ENCODE measurements at places on chromosomes 7 and 10.

- no peak for DNase-seq
Observed at GRCh38 chr7:140909476-140910161, 15.1 kb downstream of the BRAF start.

- DNase-seq: no peak
Observed at GRCh38 chr7:127799535-127800305, 147.7 kb downstream of the SND1 start.

- DNase-seq: no peak
Observed at GRCh38 chr7:43656997-43657396, 72.3 kb downstream of the COA1 start.

- no peak for DNase-seq
Observed at GRCh38 chr10:35353395-35353794, 17.1 kb downstream of the CCNY start.

DNA sequence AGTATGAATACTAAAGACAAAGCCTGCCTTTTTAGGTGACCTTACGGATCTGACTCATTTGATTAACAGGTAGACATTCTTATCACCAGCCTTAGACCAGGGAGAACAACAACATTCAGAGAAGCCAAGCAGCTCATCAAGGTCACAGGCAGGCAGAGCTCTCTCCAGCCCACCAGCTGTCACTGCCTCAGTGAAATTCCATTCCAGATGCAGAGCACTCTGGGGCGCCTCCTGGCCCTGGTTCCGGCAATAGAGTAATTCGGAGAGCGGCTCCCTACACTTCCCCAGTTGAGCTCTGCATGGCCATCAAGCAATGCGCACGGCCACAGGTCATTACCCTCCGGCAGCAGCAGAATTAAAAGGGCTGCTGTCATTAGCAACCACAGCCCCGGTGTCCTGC, 164.7 kb downstream of the TCERG1L start:
- no peak for DNase-seq

GRCh38 chr7:139490130-139490529, 6.7 kb upstream of the KLRG2 start:
- no peak for DNase-seq

GRCh38 chr7:47376991-47377616, 204.8 kb downstream of the TNS3 start:
- DNase-seq: no peak

DNA sequence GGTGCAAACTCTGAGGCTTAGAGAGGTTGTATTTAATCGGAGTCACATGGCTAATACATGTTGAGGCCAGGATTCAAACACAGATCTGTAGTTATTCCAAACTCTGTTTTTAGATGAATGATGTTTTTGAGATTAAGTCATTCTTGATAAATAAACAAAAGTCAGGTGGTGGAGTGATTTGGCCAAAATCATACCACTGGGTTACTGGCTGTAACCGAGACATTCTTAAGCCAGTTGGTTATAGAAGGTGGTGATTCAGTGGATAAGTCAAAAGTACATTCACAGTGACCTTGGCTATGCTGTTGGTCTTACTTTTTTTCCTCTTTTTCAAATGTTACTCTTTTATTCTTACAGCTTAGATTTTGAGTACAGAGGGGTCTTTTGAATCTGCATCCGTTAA, 361.4 kb downstream of the KIF20B start:
- DNase-seq: no peak

GRCh38 chr7:130096243-130096827, 26.0 kb downstream of the KLHDC10 start:
- no peak for DNase-seq

DNA sequence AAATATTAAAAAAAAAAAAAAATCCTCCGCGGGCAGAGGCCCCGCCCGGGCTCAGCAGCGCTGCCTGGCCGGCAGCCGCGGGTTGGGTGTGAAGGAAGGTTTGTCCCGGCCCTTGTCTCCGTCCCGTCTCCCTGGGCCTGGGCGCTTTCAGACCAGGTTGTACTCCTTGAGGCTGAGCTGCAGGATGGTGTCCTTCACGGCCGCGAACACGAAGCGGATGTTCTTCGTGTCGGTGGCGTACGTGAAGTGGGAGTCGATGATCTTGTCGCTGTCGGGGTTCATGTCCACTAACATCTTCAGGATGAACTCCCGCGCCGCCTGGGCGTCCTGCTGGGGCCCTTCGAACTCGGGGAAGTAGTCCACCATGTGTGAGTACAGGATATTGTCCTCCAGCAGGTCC, 123.7 kb upstream of the KCTD7 start:
- DNase-seq: no peak

GRCh38 chr10:2994221-2994961, 73.0 kb upstream of the PFKP start:
- no peak for DNase-seq

DNA sequence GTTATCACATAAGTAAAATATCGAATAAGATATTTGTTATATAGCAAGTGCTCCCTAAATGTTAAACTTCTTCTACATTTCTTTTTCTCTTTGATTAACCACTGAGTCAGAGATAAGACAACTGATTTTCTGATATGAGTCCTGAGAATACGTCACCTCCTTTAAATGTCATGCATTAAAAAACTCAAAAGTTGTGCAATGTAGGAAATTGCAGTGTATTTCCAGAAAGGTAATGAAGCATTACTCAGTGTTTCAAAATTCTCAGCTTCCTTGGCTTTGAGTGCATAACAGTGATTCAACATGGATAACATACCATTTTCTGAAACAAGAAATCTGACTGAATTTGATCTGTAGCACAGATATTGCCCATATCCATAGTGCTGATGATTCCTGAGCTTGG, 155.8 kb downstream of the BMPER start:
- DNase-seq: no peak

GRCh38 chr10:125300937-125301336, 140.6 kb upstream of the CTBP2 start:
- no peak for DNase-seq

DNA sequence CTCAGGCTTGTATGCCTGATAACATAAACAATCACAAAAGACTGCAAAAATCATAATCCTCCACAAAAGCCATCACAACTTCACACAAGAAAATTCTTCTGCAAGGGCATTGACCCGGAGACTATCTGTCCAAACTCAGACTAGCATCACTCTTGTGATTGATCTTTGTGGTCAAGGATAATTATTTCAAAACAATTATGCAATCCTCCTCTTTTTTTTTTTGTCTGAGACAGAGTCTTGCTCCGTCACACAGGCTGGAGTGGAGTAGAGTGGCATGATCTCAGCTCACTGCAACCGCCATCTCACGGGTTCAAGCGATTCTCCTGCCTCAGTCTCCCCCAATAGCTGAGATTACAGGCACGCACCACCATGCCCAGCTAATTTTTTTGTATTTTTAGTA, 22.2 kb downstream of the CDNF start:
- DNase-seq: no peak

DNA sequence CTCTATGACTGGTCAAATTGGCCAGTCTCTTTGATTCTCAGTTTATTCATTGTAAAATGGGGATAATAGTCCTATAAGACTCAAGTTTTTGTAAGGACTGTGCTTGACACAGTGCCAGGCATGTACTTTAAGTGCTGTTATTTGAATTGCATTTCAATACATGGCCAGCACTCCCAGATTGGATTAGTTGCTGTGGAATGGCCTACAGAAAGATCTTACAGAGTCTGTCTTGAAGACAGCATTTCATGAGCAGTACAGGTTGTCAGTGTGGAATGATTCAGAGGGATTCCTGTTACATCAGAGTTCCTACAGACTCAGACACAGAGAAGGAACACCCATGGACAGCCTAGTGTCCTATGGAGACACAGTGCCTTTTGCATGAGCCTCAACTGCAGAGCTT, 238.1 kb upstream of the BMPER start:
- DNase-seq: no peak

- DNase-seq: no peak
Observed at GRCh38 chr10:62284221-62284620, 15.6 kb upstream of the RTKN2 start.

- no peak for DNase-seq
Observed at GRCh38 chr7:21939136-21939857, 6.4 kb downstream of the CDCA7L start.

DNA sequence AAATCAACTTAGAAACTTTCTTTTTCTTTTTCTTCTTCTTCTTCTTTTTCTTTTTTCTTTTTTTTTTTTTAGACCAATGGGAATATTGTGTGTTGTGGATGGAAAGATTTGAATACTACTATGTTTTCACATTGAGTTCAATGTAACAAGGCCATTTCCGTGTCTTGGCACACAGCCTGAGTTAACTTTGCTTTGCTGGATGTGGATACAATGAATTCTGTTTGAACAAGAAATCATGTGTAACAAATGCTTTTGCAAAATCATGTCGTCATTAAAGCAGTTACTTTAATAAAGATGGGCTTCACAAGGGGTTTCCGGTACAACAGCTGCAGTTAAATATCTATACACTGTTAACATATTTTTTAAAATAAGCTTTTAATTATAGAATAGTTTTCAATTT, 13.5 kb upstream of the ENTPD1 start:
- DNase-seq: no peak

DNA sequence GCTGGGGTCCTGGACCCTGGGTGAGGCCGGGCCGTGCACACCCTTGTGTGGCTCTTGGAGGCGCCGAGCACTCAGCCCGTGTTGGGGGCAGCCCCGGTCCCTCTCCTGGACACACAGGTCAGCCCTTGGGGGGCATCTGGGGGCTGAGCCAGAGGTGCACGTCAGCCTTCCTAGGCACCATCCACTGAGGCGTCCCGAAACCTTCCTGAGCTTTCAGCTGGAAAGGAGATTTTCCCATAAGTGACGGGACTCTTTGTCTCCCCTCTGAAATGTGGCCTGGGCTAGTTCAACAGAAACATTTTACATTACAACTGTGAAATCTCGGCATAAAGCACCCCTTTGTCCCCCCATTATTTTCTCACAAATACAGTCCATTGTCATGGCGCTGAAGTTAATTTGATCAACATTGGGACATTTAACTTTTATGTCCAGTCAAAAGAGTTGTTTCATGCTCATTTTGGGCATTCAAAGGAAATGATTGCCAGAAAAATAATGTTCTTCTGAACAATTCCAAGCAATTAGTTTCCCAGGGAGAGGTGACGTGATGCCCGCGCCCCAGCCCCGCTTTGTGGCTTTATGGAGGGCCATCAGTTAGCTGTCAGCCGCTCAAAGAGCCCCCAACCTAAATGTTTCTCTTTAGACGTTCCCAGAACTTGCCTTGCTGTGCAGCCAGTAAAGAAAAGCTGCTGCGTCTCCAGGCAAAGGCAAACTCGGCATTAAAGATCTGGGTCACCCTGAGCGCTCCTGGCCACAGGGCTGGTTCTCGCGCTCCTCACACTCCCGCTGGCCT, 70.8 kb downstream of the NKX6-2 start:
- no peak for DNase-seq

- no peak for DNase-seq
Observed at GRCh38 chr7:140358412-140359051, 39.8 kb downstream of the SLC37A3 start.
